CD8-positive, alpha-beta memory T cell (primary cell): ENCODE measurements at places on chromosomes 5 and 9.

- H3K27ac ChIP-seq = no peak overlapping the region
- H3K4me3 ChIP-seq = no peak overlapping the region
- no peak for DNase-seq
- no peaks in the 10 kb centered on the region for H3K36me3 ChIP-seq
- no peaks in the 10 kb centered on the region for H3K27me3 ChIP-seq
These were observed 134.9 kb upstream of the MPDZ start for GRCh38 chr9:13414349-13414748.

GRCh38 chr5:90550963-90551362 is 7.6 kb upstream of the ADGRV1 start:
- no peak for DNase-seq
- H3K4me3 ChIP-seq = no peak overlapping the region
- H3K36me3 ChIP-seq = no peaks in the 10 kb centered on the region
- no peaks in the 10 kb centered on the region for H3K4me1 ChIP-seq

GRCh38 chr5:2904399-2904798 is 152.9 kb upstream of the IRX2 start:
- DNase-seq = no peak
- H3K4me3 ChIP-seq = no peak overlapping the region
- H3K36me3 ChIP-seq = no peaks in the 10 kb centered on the region
- no peak overlapping the region for H3K27ac ChIP-seq
- no peaks in the 10 kb centered on the region for H3K4me1 ChIP-seq
- no peaks in the 10 kb centered on the region for H3K27me3 ChIP-seq

DNA sequence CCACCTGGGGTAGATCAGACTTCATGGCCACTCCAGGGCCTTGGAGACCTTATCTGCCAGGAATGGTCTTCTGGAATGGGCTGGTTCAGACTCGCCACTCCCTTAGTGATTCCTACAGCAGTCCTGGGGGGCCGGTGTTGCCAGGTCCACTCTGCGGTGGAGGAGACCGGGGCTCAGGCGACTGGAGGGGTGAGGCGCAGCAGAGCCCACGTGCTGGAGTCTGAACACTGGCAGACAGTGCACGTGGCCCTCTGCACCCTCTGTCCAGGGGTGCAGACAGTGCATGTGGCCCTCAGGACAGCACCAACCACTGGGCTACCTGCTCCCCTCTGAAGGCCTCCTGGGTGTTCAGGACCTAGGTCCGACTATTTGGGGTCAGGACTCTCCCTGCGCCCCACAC is 94.8 kb upstream of the PHYKPL start:
- H3K4me1 ChIP-seq = no peaks in the 10 kb centered on the region
- DNase-seq = no peak
- H3K4me3 ChIP-seq = no peak overlapping the region
- H3K27ac ChIP-seq = no peak overlapping the region
- H3K27me3 ChIP-seq = peaks cover 2% of the 10 kb centered on the region

DNA sequence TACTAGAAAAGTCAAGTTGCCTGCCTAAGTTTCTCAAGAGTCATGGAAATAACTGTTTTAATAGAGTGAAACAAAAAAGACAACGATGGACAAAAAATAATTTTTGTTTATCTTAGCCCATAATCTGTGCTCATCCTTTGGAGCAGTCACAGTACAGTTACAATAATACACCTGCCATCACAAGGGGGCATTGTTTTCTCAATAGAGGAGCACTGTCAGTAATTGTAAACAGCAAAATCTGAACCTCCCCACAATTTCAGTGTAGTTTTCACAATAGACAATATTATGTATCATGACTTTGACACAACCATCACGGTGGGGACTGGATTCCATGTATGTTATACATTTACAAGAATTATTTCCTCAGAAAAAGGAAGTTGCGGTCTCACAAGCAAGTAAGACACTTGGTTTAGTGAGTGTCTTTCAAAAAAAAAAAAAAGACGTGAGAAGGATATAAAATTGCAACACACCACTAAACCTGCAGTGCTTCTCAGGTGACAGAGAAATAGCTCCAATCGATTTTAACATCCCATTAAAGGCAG is 586.3 kb downstream of the PTPRD start:
- no peak overlapping the region for H3K4me3 ChIP-seq
- no peak for DNase-seq
- no peaks in the 10 kb centered on the region for H3K4me1 ChIP-seq
- H3K27me3 ChIP-seq = no peaks in the 10 kb centered on the region
- H3K27ac ChIP-seq = no peak overlapping the region
- H3K36me3 ChIP-seq = no peaks in the 10 kb centered on the region

- peaks cover 3% of the 10 kb centered on the region for H3K4me1 ChIP-seq
- DNase-seq = peak; percentile 78
- no peak overlapping the region for H3K4me3 ChIP-seq
- H3K36me3 ChIP-seq = peaks cover 90% of the 10 kb centered on the region
- no peaks in the 10 kb centered on the region for H3K27me3 ChIP-seq
- no peak overlapping the region for H3K27ac ChIP-seq
These were observed 6.9 kb downstream of the NOL6 start for GRCh38 chr9:33466565-33467495.

DNA sequence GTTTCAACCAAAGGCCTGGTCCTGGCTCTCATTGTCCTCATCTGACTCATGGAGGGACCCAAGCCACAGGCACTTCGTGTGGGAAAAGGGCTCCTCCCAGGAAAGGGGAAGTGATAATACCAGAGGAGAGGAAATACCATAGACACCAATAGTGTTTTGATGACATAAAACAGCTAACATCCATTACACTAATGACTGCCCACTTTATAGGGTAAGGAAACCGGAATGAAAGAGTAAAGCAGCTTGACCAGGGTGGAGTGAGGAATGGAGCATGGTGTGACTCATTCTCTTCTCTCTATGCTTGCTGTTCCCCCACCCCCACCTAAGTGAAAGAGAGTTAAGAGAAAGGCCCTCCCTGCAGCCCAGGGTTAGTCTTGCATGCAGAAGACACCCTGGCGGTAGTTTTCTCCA is 67.4 kb upstream of the HRH2 start:
- no peak overlapping the region for H3K27ac ChIP-seq
- no peaks in the 10 kb centered on the region for H3K36me3 ChIP-seq
- no peak for DNase-seq
- no peak overlapping the region for H3K4me3 ChIP-seq
- no peaks in the 10 kb centered on the region for H3K4me1 ChIP-seq

- no peaks in the 10 kb centered on the region for H3K27me3 ChIP-seq
- no peaks in the 10 kb centered on the region for H3K36me3 ChIP-seq
- H3K4me3 ChIP-seq = no peak overlapping the region
- H3K4me1 ChIP-seq = no peaks in the 10 kb centered on the region
These were observed 318.6 kb upstream of the PIK3R1 start for GRCh38 chr5:67896930-67897313.

GRCh38 chr5:138832218-138832617 is 42.9 kb downstream of the LRRTM2 start:
- no peaks in the 10 kb centered on the region for H3K27me3 ChIP-seq
- no peak overlapping the region for H3K4me3 ChIP-seq
- no peaks in the 10 kb centered on the region for H3K36me3 ChIP-seq
- no peak overlapping the region for H3K27ac ChIP-seq

GRCh38 chr5:89273289-89273688 is 390.3 kb upstream of the MEF2C start:
- H3K27ac ChIP-seq = no peak overlapping the region
- no peak overlapping the region for H3K4me3 ChIP-seq
- H3K36me3 ChIP-seq = no peaks in the 10 kb centered on the region
- DNase-seq = no peak
- H3K27me3 ChIP-seq = no peaks in the 10 kb centered on the region
- no peaks in the 10 kb centered on the region for H3K4me1 ChIP-seq

GRCh38 chr5:158126442-158127405 is 267.8 kb upstream of the CLINT1 start:
- H3K4me1 ChIP-seq = no peaks in the 10 kb centered on the region
- no peak overlapping the region for H3K27ac ChIP-seq
- DNase-seq = no peak
- no peak overlapping the region for H3K4me3 ChIP-seq
- H3K36me3 ChIP-seq = no peaks in the 10 kb centered on the region
